ENCODE measurements at places on chromosomes 16 and 17.

- DNase-seq: no peak
Measured at GRCh38 chr17:2924211-2924610, 128.0 kb downstream of the RAP1GAP2 start.

GRCh38 chr16:80408014-80408413 lies 132.8 kb upstream of the DYNLRB2 start:
- no peak for DNase-seq

DNA sequence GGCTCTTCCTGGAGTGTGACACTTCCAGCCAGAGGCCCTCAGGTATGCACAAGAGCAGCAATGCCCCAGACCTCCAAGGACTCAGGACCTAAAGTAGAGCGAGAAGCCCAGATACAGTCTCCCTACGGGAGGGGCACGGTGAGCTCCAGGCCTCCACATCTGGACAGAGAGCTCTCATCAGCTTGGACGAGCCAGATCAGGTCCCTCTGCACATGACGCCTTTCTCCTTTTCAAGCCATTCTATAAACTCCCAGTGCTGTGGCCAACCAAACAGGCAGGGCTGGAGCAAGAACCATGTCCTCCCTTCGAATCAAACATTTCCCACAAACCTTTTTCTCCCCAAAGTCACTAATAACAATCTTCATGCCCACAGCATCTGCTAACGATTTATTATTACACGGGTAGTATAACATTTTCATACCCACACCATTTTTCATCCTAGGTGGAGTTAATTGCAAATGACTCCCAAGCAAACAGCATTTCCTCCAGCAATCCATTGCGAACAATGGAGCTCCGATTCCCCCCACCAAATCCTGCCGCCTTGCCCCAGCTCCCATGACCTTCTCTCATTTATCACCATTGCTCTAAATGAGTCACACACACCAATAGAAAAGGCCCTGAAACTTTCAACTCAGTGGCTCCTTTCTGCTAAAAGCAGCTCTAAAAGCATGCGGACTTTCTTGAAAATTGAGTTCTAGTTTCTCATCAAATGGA lies 24.2 kb upstream of the NLRP1 start:
- no peak for DNase-seq

DNA sequence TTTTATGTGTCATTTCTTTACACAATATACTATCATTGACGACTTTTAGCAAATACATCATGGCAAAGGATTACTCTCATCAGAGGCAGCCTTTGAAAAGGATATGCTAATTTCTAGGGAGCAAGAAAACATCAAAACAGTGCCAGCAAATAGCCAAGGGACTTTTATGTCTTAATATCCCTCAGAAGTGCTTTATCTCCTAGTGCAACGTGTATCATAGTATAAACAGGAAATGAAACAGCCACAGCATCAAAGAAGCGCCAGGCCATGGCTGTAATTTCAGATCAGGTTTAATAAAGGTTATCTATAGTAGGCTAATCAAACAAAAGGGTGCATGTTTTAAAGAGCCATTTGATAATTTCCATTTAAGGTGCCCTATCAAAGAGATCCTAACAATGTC lies 159.9 kb downstream of the AXIN2 start:
- no peak for DNase-seq

DNA sequence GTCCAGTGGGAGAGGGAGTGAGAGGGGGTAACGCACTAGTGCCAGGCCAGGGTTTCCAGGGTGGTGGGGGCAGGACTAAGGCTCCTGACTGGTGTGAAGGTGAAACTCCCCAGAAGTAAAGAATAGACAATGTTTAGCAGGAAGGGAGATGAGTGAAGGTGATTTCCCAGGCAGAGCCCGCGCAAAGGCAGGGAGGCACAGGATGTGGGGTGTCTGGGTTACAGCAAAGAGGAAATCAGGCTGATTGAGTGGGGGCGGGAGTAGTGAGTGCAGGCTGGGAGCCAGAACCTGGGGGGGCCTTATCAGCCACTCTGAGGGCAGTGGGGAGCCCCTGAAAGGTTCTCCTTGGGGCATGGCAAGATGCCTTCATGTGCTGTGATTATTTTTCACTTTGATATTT lies 167.5 kb downstream of the UTP18 start:
- DNase-seq: no peak

DNA sequence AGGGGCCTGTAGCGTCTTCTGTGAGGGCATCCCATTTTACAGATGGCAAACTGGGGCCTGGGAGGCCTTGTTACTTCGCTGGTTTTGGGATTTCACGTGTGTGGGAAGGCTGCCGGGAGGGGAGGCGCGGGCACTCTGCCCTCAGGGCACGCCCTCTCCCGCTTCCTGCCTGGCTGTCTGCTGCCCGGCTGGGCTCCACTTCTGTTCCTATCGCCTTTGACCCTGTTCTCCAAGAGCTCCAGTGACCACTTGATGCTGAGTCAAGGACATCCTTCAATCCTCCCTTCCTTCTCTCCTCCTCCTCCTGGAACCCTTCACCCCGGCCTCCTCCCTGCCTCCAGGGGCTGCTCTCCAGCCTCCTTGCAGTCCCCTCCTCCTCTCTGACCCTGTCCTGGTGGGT lies 16.0 kb downstream of the SPNS3 start:
- no peak for DNase-seq

DNA sequence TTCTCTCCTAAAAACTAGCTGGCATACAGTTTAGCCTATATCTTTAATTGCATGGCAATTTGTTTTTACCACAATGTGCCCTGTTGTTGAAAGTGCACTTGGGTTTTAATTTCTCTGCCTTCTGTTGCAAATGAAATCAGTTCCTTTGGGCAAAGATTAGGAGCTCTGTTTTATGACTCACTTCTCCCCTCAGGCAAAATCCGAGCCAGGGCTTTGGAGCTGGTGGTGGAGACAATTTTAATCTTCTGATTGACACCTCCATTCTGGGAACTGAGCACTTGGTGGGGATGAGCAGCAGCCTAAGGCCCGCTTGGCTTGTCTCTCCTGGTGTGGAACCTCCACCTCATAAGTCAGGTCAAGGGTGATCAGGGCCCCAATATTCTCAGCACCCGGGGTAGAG lies 13.3 kb upstream of the MYH8 start:
- no peak for DNase-seq

DNA sequence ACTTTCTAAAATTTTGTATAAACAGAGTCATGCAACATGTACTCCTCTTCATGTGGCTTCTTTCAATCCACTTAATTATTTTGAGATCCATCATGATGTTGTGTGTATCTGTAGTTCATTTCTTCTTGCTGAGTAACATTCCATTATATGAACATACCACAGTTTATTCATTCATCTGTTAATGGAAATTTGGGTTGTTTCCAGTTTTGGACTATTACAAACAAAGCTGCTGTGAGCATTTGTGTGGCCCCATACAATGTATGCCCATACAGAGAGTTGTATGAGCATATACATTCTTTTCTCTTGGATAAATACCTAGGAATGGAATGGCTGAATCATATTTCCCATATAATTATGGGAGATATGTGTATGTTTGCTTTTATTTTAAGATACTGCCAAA lies 85.6 kb downstream of the CLEC16A start:
- no peak for DNase-seq

GRCh38 chr16:72590151-72590937 lies 418.4 kb upstream of the PMFBP1 start:
- DNase-seq: no peak
